ENCODE measurements at places on chromosomes 2 and 18. TPM values are rescaled to one million over a fixed set of nuclear protein-coding genes. Genes with fewer than 3 reads are reported as not detected.

GRCh38 chr18:38115201-38115600 lies 549.6 kb upstream of the CELF4 start:
- no peak for DNase-seq

EN1 gene
- total RNA-seq: not detected

DNA sequence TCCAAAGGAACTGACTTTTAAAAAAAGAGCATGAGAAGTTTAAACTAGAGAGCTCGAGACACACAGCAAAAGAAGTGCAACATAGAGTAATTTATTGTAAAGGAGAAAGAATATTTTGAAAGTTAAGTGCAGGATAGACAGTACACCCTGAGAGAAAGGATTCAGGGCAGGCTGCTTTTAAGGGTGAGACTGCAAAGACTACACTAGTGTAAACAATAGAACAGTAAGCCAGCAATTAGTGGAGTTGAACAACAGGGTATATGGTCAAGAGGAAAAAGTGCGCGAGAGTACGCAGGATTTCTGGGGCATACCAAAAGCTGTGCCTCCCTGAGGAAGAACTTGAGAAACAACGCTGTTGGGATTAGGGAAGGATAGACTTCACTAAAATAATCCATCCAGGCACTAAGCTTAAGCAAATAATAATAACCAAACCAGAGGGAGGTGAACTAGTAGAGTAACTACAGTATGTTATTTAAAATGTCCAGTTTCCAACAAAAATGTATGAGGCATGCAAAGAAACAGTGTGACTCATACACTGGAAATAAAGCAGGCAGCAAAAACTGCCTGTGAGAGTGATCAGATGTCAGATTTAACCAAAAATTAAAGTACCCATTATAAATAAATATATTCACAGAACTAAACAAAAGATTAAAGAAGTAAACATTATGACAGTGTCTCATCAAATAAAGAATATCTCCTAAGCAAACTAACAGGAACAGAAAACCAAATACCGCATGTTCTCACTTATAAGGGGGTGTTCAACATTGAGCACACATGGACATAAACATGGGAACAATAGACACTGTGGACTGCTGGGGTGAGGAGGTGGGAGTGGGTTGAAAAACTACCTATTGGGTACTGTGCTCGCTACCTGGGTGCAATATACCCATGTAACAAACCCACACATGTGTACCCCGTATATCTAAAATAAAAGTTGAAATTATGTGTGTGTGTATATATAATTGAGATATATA lies 40.5 kb upstream of the EMILIN2 start:
- DNase-seq: no peak

GRCh38 chr18:79203017-79203605 lies 133.9 kb downstream of the ATP9B start:
- DNase-seq: no peak

DNA sequence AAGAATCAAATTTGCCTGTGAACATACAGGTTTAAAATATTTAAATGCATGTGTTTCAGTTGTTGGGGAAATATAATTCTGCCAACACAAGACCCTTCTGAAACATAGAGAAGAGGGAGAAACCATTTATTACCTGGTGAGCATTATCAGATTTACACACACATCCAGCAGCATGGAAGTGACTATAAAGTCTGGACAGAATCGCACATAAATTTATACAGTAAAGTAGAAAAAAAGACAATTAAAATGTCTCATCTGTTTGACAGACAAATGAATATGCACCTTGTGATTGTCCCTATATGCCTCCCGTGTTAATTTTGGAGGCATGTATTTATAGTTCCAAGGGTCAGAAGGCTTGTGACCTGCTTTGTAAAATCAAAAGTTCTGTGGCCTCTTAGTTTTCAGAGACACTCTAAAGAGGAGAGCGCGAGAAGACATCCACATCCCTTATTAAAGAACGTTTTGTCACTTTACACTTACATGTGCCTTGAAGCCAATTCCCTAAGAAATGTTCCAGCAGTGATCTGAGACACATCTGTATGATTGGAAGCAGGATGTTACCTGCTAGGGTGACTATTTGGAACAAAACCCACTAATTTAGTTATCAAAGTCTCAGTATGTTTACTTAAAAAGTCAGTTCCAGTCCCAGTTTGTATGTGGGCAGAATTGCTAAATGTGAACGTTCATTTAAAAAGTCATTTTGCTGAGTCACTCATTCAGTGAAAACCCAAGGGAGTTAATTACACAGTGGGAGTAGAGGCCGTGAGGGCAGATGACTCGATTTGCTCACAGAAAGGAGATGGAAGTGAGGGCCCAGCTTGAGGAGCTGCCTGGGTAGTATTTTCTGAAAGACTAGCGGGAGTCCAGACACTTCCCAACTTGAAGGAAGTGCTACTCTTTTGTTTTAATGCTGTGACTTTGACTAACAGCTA lies 527.6 kb upstream of the MEX3C start:
- DNase-seq: no peak

DNA sequence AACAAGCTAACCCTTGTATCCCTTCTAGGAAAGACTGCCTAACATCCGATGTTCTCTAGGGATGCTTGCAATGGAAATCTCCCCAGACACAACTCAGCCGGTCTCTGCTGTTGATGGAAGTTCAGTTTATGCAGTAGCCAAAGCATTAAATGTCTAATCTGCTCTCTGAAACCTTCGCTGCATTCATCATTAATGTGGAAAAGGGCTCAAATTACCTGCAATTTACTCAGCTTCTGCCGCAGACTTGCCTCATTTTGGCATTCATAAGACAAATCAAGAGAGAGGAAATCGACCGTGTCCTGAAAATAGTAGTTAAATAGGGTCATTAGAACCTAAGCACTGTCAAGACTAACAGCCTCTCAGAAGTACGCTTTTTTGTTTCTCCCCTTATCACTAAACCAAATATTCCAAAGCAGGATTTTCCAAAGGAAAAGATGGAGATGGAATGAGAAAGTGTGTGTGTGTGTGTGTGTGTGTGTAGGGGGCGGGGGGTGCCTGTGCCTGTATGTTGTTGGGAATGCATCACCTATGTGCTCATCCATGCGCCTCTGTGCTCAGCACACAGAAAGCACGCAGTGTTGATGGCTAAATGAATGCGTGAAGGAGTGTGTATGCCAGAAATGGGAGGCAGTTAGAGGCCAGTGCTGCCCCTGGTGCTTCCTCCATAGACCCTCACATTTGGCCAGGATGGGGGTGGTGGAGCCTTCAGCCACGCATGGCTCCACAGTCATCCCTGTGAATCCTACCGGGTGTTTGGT lies 7.4 kb downstream of the LCT start:
- DNase-seq: no peak

GRCh38 chr2:32810909-32811495 lies 135.8 kb upstream of the LTBP1 start:
- no peak for DNase-seq

GRCh38 chr18:59621027-59621426 lies 76.2 kb downstream of the CCBE1 start:
- no peak for DNase-seq

PID1 gene
- 15.1 TPM for total RNA-seq
